Neural progenitor cell (in vitro differentiated cells): ENCODE measurements at places on chromosomes 13 and 19.

DNA sequence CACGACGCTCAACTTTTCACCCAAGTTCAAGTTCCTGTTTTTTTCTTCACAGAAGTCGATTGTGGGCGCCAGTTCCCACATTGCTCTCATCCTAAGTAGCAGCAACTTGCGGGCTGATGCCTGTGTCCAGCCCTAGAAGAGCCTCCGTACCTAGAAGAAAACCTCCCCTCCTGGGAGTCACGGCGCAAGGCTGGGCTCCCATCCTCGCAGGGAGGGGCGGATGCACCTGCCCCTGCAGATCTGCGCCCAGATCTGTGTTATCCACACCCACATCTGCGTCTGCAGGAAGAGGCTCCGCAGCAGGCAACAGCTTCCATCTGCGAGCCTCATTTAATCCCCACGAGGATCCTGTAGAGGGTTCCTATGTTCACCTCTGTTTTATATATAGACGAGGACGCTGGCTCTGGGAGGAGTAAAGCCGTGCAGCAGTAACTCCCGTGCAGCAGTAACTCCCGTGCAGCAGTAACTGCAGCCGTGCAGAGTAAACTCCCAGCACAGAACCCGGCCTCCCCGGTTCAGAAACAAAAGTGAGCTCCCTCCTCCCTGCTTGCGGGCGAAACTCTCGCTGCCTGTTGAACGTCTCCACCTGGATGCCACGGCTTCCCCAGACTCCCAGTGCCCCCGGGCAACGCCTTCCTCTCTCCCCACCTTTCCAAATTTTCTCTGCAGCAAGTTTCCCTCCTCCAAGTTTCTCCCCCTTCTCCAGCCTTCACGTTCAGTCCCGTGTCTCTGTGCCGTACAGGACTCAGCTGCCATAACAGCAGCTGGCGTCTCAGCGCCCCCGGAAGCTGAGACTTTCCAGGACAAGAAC is 23.5 kb upstream of the LAIR1 start:
- no peak for DNase-seq

GRCh38 chr19:48069435-48069834 is 25.6 kb upstream of the CABP5 start:
- no peak for DNase-seq

DNA sequence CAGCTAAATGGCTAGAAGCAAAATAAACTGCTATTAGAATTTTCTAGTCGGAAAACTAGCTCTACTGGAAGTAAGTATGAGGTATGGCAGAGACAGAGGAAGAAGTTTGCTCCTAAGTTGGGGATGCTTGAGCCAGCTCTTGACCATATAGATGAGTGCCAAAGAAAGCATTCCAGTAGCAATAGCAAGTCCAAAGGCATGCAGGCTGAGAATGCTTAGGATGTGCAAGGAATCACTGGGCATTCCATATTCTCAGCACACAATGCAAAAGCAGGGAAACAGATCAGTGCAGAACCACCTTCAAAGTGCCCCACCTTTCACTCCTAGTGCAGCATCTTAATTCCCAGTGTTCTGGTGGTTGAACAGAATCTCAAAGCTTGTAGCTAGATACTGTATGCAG is 32.9 kb downstream of the SERTM1 start:
- no peak for DNase-seq

DNA sequence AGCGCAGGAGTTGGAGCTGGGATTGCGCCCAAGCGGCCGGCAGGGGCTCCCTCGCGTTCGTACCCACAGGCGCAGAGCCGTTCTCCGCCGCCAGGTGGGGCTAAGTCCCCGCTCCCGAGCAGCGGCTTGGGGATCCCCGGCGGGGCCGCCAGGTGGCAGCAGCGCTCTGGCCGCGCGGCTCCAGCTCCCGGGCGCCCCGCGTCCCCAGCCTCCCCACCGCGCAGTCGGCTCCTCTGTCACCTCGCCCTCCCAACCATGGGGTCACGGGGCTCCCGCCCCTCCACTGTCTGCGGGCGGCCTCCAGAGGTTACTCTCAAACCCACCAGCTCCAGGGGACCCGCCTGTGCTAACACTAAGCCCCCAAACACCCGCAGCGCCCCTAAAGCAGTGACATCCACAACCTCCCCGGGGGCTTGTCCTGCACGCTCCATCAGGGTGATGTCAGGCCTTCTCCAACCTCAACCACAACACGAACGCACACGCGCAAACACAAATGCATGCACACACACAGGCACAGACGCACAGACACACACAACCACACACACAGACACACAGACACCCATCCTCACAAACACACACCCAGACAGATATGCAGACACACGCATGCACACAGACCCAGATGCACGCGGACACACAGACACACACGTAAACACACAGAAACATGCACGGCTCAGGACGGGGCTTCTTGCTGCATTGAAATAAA is 18.4 kb upstream of the KCTD15 start:
- peak; percentile 88 for DNase-seq

- DNase-seq: no peak
Observed at GRCh38 chr19:54707962-54708361, 16.3 kb upstream of the KIR3DL3 start.

DNA sequence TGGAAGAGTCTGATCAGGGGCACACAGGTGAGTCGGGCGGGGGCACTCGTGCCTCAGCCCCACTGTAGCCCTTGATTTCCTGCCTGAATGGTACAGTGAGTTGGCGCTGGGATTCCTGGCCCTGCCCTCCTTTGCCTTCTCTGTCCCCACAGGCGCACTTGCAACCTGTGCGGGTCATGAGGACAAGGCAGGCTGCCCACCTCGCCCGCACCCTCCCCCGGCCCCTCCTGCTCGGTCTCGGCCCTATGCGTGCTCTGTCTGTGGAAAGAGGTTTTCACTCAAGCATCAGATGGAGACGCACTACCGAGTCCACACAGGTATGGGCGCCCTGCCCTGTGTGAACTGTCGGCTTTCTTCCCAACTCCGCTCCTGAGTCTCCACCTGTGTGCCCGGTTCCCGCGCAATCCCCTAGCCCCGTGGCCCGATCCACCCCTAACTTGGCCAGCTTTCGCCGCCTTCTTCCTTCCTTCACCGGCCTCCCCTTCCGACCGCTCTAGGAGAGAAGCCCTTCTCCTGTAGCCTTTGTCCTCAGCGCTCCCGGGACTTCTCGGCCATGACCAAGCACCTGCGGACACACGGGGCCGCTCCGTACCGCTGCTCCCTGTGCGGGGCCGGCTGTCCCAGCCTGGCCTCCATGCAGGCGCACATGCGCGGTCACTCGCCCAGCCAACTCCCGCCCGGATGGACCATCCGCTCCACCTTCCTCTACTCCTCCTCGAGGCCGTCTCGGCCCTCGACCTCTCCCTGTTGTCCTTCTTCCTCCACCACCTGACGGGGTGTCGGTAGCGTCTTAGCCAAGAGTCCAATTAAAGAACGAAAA is 1.6 kb upstream of the KMT2B start:
- DNase-seq: peak; percentile 17

DNA sequence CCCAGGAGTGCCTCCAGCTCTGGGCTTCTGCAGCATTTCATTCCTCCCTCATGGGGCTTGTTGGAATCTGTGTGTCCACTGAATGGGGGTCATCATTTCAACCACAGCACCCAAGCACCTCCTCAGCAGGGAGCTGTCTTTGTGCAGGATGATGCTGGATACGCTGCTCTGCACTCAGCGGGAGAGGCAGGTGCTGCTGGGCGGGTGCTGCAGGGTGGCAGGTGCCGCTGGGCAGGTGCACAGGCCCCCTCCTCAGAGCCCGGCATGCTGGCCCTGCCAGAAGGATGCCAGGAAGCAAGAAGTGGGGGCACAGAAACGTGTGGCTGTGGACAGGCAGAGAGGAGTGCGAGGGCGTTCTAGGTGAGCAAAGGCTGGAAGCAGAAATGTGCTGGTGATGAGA is 121.8 kb upstream of the VSTM2B start:
- no peak for DNase-seq

- DNase-seq: peak; percentile 72
Observed at GRCh38 chr19:17394891-17395415, 957 bp upstream of the CCDC194 start.

DNA sequence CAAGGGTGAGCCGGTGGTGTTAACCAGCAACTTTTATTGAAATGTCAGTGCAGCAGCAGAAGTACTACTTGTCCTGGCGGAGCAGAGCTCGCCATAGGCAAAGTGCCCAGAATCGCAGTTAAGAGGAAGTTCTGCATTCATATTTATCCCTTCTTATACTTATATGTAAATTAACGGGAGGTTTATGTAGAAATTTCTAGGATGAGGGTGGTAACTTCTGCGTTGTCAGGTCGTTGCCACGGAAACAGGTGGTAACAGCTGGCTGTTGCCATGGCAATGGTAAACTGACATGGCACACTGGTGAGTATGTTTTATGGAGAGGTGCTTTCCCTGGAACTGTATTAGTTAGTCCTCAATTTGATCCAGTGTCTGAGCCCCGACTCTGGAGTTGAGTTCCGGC is 2494.9 kb upstream of the PCDH20 start:
- DNase-seq: peak; percentile 66

DNA sequence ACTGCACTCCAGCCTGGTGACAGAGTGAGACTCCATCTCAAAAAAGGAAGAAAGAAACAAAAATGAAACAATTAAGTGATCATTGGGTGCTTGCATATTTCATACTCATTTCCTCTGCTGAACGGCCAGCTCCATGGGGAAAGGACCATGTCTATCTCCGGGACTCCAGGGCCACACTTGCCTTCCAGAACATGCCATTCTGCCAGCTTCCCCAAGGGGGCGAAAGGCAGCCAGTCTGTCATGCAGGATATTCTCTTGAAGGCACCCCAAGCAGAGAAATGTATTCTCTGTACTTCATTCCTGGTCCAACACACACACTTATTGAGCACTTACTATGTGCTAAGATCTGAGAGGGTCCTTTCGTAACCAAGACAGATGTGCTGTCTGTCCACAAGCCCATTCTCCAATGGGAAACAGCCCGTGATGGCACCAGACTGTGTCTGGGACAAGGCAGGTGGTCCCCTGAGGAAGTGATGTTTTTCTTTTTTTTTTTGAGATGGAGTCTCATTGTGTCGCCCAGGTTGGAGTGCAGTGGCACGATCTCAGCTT is 10.2 kb upstream of the CARM1 start:
- DNase-seq: peak; percentile 45

GRCh38 chr13:113887700-113888201 is 23.9 kb upstream of the GAS6 start:
- DNase-seq: no peak

GRCh38 chr19:12984683-12985048 is 10.6 kb upstream of the NFIX start:
- DNase-seq: no peak

DNA sequence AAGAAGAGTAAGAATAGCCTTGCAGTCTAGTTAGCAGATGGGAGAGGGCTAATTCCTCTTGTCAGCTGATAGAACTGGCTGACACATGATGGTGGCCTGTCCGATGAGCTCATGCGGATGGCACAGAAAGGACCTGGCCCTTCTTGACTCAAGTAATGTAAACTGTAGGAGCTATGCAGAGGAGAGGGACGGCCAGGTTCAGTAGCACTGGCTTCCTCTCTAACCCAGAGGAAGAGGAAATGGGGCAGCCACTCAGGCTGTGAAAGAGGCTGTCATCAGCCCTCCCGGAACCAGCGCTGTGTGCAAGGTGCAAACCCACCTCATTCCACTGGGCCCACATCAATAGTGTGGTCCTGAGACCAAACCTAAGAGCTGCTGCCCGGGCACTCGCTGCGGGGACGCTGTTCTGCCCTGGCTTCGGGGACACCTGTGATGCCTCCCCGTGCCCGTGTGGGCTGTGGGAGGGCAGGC is 30.8 kb upstream of the USE1 start:
- no peak for DNase-seq

- DNase-seq: no peak
Observed at GRCh38 chr19:4868286-4868834, 893 bp upstream of the PLIN3 start.

DNA sequence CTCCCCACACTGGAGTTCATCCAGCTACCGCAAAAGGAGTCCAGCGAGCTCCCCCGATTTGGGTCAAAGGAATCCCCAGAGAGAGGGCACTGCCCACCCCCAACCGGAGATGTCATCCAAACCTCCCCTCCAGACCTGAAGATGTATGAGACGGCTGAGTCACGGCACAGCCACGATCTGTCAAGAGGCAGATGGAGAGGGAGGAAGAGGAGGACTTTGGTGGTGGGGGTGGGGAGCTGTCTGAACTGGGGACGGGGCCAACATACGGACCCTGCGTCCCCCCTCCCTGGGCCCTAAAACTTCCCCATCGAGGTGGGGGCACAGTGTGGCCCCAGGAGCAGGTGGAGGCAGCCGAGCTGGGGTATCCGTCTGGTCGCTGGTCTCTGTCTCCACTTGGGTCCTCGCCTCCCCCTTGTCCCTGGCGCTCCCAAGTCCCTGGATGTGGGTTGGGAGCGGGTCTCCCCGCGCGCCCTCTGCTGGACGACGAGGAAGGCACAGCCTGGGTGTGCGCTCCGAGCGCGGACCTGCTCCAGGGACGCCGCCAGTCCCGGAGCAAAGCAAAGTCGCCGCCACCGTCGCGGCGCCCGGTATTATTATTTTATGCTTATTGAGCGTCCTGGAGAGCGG is 3.8 kb downstream of the PDE4A start:
- peak; percentile 90 for DNase-seq

DNA sequence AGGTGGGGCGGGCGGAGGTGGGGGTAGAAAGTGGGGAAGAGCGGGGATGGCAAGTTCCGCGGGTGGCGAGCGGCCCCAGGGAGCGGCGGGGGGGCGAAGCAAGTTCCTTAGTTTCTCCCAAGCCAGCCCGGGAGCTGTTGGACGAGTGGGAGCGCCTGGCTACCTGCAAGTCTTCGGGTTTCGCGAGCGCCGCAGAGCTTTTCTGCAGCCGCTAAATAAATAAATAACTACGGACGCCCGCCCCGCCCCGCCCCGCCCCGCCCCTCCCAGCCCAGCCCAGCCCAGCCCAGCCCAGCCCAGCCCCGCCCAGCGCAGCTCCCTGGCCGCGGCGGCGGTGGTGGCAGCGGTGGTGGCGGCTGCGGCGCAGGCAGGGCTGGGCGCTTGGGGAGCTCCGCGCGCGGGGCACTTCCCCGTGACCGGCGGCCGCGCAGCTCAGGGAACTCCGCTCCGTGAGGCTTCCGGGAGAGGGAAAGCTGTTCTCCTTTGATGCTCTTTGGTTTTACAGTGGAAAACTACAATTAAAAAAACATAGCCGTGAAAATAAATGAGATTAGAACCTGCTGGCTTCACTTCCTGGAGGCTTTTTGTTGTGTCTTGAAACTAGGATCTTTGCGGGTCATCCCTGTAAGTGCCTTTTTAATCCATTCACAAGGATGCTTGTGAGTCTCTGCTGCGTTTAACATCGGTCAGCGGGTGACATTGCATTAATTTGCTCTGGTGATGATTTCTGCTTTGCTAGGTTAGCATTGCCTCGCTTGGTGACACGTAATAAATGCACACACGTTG is at the start of gene UBE2L5:
UBE2L5 (plus strand) TSS at position 440 of the 786 bp plus-strand sequence. CDS start 5,498 bp downstream, outside the sequence.
- peak; percentile 92 for DNase-seq

DNA sequence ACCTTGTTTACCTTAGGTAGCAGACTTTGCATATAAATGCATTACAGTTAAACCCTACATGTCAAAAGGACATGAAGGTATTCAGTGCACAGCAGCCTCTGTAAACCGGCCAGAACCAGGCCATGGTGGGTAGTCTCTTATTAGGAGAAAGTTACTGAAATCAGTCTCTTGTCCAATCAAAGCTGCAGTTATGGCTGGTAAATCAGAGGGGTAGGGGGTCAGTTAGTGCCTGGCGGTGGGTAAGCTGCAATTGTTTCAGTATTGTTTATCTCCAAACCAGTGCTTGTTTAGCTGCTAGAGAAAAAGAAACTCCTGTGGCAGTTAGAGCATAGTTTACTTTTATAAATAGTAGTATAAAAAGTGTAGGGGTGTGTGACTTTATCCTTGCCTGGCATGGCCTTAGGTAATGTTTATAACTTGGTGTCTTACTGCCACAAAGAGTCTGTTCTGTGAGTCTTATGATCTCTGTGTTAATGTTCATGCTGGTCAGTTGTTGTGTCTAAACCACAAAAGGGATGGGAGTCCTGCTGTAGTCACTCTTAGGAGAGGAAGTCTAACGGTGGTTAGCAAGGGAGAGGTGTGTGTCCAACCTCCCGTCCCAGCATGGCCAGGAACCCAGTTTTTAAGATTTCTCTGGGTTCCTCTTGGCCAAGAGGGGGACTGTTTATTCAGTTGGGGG is 28.0 kb downstream of the CHST8 start:
- no peak for DNase-seq
